ENCODE measurements at places on chromosomes 1 and 21.

GRCh38 chr1:194175251-194175650, 988.8 kb upstream of the B3GALT2 start:
- DNase-seq = no peak

GRCh38 chr1:246067432-246068216, 439.5 kb downstream of the SMYD3 start:
- no peak for DNase-seq

- no peak for DNase-seq
Measured at GRCh38 chr1:117571496-117571895, 34.4 kb upstream of the TENT5C start.

- DNase-seq = no peak
Measured at GRCh38 chr1:233620065-233620464, 6.2 kb downstream of the KCNK1 start.

GRCh38 chr1:145425436-145426029, at the start of gene NBPF20:
Gene NBPF20, minus strand, starts transcription at chr1:145425603. Its CDS starts 20,331 bp downstream, at chr1:145405272.
- DNase-seq = peak; percentile 94

- DNase-seq = peak; percentile 69
Measured at GRCh38 chr21:45029948-45030681, 44.3 kb upstream of the ADARB1 start.

DNA sequence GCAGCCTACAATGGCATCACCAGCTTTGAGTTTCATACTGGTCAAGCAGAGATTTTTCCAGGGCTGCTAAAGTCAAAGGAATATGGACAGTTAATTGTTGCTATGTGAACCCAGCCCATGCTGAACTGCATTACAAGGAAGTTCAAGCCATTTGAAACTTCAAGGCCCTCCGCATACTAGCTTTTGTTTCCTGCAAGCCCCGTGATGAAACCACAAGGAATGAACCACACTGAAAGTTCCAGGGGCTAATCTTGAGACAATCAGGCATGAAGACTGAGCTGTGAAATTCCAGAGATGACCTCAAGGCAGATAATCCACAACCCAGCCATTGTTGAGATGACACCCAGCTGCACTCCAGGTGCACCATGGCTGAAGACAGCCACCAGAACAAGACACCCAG, 180.8 kb downstream of the C1orf21 start:
- DNase-seq = no peak

DNA sequence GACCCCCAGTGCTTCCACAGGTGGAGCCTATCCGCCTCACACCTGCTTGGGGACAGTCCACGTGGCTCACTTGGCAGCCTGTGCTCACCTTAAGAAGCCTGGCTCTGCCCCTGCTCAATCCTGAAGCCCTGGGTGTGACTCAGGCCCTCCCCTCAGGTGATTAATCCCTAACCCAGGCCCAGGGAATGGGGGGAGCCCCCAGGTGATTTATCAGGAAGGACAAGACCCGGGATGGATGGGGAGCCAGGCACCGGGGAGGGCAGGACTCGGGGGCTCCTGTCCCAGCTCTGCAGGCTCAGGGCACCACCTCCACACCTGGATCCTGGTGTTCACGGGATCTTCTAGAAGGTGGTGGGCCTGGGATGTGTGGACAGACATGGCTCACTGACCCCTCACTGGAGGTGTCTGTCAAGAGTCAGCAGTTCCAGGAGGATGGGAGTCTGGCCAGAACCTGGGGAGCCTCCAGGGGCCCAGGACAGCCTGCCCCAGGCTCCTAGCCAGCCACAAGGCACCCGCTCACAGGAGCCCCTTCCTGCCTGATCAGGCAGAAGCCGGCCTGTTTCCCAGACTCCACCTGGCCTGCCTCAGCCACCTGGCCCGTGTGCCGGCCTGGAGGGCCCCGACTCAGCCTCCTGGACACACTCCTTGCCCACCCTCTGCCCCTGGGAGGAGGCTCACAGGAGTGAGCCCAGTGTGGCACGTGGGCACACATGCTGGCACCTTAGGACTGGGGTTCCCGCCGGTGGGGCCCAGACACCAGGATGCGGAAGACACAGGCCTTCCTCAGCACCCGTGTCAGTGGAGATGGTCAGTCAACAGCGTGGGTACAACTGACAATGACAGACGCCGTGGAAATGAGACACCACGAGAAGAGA, 38.6 kb upstream of the COL6A1 start:
- no peak for DNase-seq

GRCh38 chr1:94504601-94505000, 37.0 kb downstream of the F3 start:
- no peak for DNase-seq

GRCh38 chr1:77590651-77591050, 91.8 kb downstream of the ZZZ3 start:
- DNase-seq = no peak

- peak; percentile 24 for DNase-seq
Measured at GRCh38 chr1:200042552-200043335, 15.2 kb downstream of the NR5A2 start.

- peak; percentile 42 for DNase-seq
Measured at GRCh38 chr1:116309090-116309870, 63.8 kb upstream of the ATP1A1 start.

DNA sequence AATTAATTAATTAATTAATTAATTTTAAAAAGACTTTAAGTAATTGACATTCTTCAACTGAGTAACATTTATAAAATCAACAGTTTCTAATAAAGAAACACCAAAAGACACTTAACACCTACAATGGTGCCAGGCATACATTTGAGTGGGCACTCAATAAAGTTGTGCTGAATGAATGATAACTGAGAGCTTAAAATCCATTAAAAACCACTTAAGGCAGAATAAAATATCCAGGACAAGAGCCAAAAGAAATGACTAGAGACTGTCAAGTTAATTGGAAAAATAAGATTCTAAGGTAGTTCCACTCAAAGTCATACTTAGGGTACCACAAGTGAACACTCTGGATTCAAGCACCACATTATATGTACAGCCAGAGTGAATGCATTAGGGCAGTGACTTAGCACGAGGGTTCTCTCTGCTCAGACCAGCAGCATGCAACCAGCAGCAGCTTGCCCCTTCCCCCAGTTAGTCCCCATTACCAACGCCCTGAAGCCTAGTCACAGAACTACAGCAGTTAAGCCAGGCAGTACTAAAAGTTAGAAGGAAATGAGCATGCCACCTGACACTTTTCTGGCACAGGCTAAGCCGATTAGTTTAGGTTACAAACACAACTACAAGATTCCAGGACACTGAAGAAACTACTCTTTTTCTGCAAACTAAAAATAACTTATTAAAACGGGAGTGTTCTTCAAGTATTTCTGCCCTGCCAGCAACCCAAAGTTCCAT, 46.5 kb downstream of the LUZP1 start:
- DNase-seq = no peak

DNA sequence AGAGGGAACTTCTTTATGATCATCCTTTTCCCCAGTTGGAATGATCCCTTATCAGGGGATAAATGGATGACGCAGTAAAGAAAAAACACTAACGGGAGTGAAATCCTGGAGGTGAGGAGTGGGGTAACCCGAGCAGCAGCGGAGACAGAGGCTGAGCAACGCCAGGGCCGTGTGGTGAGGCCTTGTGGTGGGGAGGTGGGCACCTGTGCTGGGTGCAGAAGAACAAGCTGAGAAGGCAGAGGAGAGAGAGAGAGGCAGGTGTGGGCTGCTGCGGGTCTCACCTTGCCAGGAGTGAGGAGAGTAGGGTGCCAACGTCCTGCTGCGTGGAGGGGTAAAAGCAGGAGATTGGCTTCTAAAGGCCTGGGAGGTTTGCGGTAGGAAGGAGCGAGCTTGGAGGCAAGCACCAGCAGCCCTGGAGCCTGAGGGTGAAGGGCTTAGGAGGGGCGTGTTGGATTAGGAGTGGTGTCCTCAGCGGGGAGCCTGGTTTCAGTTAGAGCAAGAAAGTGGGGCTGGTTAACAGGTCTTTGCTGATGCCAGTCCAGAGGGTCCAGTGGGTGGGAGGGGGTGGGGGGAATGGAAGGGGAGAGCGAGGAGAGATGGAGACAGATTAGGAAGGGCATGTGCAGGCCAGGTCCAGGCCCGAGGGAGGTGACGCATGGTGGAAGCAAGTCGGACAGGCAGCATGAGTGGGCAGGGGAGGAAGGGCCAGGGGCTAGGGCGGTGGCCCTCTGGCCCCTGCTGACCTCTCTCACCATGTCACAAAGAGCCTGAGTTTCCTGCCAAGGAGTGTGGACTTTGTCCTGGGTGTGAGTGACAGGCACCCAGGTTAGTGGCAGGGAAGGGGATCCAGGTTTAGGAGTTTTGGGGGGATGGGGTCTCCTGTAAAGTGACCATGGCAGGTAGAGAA, 36.7 kb upstream of the LHX4 start:
- DNase-seq = no peak

GRCh38 chr1:25720624-25721023, 79.4 kb upstream of the SELENON start:
- no peak for DNase-seq

DNA sequence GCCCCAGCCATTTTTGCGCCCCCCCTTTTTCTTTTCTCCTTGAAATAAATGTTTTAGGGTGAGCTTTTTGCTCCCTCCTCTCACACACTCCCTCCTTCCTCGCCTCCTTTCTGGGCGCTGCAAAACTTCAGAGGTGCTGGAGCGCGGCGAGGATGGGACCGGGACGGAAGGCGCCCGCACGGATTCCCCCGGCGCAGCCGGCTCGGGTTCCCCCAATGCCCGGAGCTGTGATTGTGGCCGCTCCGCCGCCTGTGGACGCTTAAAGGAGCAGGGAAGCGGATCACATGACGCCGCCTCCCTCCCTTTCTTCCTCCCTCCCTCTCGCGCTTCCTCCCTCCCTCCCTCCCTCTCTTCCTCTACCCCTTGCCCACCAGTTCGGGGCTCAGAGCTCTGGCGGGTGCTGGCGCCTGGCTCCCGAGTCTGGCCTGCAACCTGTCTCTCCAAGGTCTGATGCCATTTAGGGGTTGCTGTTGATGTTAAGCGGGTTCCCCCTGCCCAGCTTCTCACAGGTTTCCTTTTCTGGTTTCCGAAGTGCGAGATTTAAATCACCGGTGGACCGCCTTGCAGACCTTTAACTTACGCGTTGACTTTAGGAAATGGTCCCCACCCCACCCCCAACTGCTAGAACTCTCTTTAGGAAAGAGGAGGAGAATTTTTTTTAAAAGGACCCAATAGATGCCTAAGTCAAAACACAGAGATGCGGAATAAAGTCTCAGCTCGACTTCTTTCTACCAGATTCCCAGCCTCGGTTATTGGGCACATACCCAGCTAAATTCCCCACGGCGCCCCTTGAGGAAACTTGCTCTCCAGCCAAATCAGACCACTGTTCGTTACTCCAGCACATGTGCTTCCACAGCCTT, at the start of gene WLS:
TSS of gene WLS (minus strand) at position 235 of the 860 bp plus-strand sequence. CDS start at position 11, 224 bp downstream.
- DNase-seq = peak; percentile 77

DNA sequence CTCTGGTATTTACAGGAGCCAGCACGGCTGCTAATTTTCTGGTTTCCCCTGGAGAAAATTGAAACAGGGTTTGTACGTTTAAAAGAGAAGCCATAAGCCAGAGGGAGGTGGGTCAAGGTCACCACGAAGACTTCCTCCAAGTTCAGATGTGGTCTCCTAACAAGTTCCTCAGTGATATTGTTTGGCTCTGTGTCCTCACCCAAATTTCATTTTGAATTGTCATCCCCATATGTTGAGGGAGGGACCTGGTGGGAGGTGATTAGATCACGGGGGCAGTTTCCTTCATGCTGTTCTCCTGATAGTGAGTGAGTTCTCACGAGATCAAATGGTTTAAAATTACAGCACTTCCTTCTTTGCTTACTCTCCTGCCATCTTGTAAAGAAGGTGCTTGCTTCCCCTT, 295.4 kb upstream of the DAB1 start:
- no peak for DNase-seq

DNA sequence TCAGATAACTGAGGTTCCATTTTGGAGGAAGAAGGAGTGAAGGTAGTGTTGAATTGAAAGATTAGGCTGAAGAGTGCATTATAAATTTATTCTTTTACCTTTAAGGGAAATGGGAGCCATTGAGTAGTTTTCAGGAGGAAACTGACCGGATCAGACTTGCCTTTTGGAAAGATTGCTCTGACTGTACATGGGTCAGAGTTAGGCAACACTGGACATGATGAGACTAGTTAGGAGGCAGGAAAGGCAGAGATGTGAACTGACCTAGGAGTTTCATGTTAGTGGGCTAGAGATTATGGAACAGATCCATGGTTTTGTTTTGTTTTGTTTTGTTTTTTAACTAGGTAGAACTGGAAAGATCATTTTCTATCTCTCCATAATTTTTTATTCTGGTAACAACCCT, 78.2 kb downstream of the SNX7 start:
- DNase-seq = no peak

GRCh38 chr1:61921435-61921834, 179.2 kb downstream of the PATJ start:
- peak; percentile 5 for DNase-seq

- DNase-seq = no peak
Measured at GRCh38 chr1:162327144-162327787, 49.4 kb downstream of the SPATA46 start.

DNA sequence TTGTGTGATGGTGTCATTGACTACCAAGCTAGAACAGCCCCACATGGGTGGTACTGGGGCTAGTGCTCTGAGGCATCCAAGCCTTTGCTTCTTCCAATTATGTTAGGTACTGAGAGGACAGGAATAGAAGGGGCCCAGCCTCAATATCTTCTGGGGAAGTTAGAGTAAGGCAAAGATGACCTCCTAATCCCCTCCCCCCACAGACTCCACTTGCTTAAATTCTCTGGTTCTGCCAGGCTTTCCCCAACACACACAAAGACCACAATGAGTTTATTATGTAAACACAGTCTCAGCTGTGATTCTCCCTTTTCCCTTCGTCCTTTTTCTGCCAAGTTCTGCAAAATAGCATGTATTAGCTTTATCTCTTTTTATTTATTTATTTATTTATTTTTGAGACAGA, 3.1 kb upstream of the TACSTD2 start:
- no peak for DNase-seq

GRCh38 chr21:45383615-45384201, 21.3 kb upstream of the COL18A1 start:
- no peak for DNase-seq

- DNase-seq = no peak
Measured at GRCh38 chr1:156589546-156589945, 2.0 kb upstream of the NAXE start.

- DNase-seq = no peak
Measured at GRCh38 chr1:44071461-44071860, 40.2 kb upstream of the SLC6A9 start.

DNA sequence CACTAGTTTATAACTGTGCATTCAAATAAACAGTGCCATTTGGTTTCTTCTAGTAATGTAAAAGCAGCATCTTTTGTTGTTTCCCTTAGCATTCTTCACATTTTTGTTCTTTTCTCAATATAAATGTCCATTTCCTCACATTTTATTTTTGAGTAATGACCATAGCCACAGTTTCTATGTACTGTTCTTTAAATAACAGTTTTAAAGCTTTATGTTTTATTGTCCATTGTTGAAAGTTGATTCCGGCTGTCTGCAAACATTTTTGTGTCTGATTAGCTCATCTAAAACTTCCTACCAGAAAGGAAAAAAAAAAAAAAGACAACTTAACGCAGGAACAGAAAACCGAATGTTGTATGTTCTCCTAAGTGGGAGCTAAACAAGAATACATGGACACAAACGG, 139.7 kb downstream of the MAGI3 start:
- no peak for DNase-seq

Measured in NCI-H69 (cell line).